Mesenchymal stem cell (in vitro differentiated cells and primary cell): ENCODE measurements at places on chromosomes 3 and 15.

GRCh38 chr3:45938864-45939263 is 4.4 kb upstream of the CXCR6 start:
- peak; percentile 86 for DNase-seq

DNA sequence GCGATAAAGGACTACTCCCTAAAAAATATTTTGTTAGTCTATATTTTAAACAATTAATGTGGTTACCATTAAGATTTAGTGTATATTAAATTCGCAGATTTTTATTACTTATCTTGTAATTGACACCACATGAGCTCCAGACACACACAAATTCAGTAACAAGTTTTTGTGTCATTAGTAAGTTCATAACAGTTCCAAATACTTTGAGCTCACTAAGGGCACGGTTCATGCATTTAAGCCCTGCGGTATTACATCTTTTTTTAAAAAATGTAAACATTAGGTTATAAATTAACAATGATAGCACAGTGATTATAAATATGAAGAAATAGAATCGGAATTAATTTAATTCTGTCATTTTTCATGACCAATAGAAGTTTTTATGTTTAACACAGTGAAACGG is 317.3 kb downstream of the ZNF385D start:
- no peak for DNase-seq

DNA sequence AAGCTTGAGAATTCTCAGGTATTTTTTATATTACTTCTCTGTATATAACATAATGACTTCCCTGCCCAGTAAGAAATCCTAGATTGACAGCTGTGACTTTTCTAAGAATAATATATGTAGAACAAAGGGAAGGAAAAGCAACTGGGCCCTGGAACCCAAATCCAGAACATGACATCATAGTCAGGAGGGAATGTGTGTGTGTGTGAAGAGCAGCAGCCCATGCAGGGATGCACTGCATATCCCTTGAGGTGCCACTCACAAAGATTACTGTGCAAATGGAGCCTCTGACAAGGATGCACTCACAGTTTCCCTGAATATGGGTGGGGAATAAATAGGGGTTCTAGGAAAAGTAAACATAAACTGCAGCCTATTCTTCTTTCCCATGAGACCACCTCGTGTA is 279.5 kb downstream of the NEK10 start:
- DNase-seq: no peak

DNA sequence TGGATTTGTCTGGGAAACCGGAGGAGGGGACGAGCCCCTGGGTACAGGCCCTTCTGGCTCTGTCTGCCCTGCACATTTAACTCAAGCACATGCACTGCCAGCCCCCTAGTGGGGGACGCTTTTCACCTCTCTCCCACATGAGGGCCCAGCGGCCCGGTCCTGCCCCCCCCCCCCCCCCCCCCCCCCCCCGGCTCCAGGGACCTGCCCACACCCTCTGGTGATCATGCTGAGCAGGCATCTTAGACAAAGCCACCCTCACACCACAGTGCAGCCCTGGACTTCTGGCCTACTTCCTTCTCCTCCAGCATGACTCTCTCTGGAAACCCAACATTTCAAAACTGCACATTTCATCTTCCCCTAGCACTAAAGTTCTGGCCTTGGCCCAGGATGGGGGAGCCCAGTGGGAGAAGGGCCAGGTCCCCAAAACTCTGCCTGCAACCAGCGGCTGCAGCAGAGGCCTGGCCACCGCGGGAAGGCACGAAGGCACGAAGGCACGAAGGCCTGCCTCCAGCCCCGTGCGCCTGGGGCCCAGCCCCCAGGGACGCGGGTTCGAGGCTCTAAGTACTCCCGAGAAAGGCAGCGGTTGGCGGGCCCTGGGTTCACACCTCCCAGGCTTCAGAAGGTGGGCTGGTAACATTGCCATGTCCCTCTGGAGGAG is 14.1 kb downstream of the KLF15 start:
- no peak for DNase-seq

DNA sequence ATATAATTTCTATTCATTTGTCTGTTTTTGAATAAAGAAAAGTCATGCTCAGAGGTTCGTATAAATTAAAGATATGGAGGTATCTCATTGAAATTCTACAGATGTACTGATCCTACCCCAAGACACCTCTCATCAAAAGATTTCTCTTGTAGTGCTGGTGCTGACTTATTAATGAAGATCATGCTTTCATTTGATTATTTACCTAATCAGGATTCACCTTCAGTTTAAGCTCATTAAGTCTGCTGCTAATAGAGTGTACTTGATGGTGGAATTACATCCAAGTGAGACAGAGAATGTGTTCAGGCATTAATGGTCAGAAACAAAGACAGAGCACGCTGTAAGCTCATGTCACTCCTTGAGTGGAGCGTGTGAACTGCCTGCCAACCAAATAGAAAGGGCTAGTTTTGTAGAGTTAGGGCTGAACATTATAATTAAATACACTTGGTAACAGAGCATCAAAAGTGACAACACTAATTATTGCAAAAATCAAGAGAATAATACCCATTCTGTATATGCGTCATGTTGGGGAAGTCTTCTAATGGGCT is 45.5 kb downstream of the KBTBD12 start:
- DNase-seq: no peak

DNA sequence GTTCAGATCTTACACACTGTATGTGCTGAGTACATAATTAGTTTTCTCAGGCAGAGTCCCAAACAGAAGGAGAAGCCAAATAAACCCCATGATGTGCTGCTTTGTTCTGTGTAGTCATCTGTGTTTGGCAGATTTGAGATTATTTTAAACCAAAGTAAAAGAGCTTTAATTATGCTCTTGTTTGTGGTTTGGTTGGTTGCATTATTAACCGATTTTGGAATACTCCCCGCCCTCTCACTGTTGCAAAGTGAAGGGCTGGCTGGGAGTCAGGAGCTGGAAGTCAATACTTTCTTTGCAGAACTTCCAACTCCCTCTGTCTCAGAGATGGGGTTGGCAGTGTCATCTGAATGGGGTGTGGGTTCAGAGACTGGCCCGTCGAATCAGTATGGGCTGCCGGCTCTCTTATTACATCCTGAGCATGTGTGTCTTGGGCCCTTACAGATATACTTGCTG is 34.4 kb downstream of the SLCO3A1 start:
- no peak for DNase-seq

- DNase-seq: no peak
Measured at GRCh38 chr3:138418601-138419206, 15.7 kb upstream of the ESYT3 start.

- peak; percentile 77 for DNase-seq
Measured at GRCh38 chr15:101091080-101092017, 160.5 kb downstream of the CHSY1 start.

DNA sequence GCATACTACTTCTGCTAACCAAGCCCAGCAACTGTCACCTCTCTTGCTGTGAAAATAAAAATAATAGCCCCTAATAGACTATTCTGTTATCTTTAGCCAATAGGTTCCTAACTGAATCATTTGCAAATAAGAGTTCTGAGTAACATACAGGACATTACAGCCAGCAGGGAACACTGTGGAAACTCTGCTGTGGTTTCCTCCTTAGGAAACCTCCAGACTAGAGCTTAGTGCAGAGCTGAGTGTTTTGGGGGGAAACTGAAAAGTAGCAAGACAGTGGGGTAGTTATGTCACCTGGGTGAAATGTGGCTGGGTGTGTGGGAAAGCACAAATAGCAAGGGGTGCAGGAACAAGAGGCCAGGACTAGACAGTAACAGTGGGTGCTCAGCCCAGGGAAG is 32.4 kb downstream of the DZIP1L start:
- no peak for DNase-seq

DNA sequence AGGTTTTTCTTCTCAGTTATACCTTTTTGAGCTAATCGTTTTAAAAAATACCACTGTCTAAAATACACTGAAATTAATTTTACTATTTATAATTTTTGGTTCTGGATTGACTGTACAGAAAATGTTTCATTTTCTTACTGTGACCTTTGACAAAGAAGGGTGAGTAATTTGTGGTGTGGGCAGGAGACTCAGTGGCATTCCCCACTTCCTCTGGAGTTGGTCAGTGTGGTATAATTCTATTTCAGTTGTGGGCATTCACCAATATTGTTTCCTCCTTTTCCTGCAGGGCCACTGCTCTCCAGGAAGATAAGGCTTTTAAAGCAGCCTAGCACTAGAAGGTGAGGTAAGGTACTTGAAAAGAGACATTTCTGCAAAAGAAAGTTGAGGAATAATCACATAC is 6.5 kb downstream of the DAG1 start:
- DNase-seq: no peak

DNA sequence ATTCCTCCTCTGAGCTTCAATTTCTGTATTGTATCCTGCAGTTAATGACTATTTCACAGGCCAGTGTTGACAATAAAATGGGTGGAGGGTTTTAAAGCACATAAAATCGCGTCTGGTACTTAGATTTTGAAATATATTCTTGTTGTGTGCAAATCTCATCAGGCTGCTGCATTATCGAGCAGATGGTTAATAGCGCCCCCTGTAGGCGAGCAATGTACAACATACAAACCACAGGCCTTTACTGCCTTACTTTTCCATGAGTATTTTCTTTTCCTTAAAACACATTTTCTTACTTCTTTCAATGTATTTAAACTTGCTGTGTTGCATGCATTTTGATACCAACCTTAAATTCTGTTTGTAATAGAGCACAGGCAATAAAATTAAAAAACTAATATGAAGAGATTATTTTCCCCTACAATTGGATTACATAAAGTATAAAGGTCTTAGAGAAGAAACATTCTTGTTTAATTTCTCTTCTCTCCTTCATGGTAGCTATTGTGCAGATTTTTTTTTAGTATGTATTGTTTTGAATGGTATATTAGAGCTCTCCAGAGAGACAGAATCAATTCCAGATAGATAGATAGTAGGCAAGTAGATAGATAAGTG is 608.4 kb downstream of the CADM2 start:
- DNase-seq: no peak
